ENCODE measurements at places on chromosomes 2 and 18.

- no peak for DNase-seq
Measured at GRCh38 chr2:176642074-176642473, 372.8 kb downstream of the MTX2 start.

DNA sequence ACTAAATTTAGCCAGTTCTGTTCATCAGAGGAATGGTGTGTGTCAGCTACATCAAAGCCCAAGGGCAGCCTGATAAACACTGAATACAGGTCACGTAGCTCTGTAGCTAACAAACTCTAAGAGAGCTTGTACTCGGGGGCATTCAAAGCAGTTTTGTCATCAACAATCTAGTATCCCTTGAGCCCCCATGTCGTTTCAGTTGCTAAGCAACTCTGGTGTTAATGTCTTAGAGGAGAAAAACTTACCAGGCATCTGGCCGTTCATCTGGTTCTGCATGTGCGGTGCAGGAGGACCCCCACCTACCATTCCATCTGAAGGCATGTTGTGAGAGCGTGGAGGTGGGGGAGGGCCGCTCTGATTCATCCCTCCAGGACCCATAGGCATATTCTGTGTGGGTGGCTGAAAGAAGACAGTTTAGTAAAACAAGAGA, 33.1 kb downstream of the SS18 start:
- DNase-seq = no peak

DNA sequence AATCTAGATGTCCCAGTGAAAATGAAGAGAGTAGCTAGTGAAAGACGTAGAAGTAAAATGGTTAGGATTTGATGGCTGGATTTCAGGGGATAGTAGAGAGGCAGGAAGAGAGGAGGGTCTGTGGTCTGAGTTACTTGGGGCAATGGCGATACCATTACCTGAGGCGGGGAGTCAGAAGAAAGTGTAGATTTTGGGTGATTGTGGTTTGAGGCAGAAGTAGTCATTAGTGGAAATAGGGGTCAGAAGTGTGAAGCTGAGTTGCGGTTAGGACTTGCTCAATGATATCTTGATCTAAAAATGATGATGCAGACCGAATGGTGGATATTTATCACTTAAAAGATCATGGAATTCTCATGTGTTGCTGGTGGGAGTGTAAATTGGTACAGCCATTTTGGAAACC, 41.0 kb downstream of the CEP192 start:
- DNase-seq = no peak

- DNase-seq = no peak
Measured at GRCh38 chr2:215000721-215001120, 137.7 kb downstream of the ABCA12 start.
